ENCODE measurements at places on chromosomes 5 and 9.
A peak's percentile ranks its signal among the peaks of the same experiment; 100 is the strongest.

GRCh38 chr5:80150731-80151130 lies 105.1 kb downstream of the SERINC5 start:
- no peak for DNase-seq

DNA sequence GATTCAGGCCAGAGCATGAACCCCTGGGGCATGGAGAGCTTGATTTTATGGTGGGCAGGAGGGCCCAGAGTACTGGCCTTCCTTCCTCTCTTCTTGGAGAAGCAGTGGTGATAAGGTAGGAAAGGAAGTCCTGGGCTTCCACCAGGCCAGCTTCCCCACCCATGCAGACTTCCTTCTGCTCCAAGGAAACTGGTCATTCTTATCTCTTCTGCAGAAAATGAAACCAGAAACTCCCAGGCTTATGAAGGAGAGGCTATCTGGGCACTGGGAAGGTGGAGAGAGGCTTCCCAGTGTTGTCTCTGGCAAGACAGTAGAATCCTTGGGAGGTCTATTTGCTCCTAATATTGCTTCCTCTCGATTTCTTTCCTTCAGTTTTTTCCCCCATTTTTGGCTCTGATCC lies 110.5 kb upstream of the EQTN start:
- DNase-seq = no peak

GRCh38 chr5:6302684-6303083 lies 75.7 kb downstream of the MED10 start:
- peak; percentile 36 for DNase-seq

DNA sequence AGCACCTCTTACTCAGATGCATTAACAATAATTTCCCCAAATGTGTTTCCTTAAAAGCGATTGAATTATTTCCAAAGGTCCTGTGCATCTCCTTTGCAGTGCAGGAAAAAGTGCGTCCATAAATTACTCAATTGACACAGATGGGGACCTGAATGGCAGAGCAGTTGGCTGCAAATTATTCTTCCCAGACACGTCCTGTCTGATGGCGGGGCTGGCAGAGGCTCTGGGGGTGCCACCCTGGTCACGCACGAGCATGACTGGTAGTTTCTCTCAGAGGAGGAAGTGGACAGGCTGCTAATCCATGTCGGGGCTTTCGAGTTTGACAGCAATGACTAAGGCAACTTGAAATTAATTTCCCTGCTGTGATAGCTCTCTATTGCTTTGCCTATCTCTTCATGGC lies 264.8 kb upstream of the BRINP1 start:
- DNase-seq = no peak

GRCh38 chr9:14025741-14026140 lies 288.2 kb downstream of the NFIB start:
- DNase-seq = no peak

DNA sequence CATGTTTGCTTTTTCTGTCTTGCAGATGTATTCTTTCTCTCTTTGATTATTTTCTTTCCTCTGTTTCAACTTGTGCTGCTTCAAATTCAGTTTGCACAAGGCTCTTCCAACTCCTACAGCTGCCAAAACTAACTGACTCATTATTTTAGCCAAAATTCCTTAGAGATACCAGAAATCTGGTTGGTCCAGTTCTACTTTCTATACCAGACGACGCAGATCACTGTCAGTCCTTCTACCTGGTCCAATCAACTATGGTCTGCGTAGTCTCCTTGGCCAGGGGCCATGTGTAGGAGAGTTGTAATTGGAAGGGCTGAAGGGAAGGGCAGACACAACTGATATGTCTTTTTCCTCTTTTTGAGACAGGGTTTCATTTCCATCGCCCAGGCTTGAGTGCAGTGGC lies 51.9 kb upstream of the JAK2 start:
- no peak for DNase-seq
